Stimulated activated CD4-positive, alpha-beta T cell treated with anti-CD3 and anti-CD28 coated beads, Interleukin-1b, Interleukin-23, amount 100 ng/mL, for 24 hours (primary cell): ENCODE measurements at places on chromosomes 5 and 9.

- DNase-seq = no peak
These were observed 155.0 kb upstream of the DAB2 start for GRCh38 chr5:39579750-39580149.

DNA sequence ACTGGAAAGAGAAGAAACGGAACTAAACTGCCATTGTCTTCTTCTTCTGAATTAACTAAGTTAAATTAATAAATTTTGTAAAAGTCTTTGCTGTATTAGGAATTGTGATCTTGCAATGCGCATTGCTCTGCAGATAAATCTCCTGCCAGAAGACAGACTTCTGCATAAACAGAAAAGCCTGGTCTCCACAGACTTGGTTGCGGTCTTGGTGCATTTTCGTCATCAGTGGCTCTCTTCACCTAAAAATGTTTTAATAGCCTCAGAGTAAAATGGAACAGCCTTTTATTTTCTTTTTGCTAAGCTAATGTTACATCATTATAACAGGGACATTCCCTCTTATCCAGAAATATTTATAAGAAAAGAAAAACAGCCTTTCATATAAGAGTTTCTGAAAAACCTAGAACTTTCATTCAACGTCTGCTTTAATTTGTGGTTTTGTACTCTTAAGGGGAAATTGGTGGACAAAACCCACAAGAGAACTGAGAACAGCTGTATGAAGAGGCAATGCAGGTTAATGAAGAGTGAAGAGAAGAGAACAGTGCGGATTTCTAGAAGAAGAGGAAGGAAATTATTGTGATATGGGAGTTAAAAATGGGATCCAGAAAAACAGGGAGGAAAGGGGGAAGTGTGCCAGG, 10.1 kb downstream of the IFNA5 start:
- DNase-seq = no peak

GRCh38 chr5:170105642-170106611, at the start of gene FOXI1:
Gene FOXI1 (plus strand): TSS chr5:170105897. CDS start chr5:170105958, 61 bp downstream.
- no peak for DNase-seq

DNA sequence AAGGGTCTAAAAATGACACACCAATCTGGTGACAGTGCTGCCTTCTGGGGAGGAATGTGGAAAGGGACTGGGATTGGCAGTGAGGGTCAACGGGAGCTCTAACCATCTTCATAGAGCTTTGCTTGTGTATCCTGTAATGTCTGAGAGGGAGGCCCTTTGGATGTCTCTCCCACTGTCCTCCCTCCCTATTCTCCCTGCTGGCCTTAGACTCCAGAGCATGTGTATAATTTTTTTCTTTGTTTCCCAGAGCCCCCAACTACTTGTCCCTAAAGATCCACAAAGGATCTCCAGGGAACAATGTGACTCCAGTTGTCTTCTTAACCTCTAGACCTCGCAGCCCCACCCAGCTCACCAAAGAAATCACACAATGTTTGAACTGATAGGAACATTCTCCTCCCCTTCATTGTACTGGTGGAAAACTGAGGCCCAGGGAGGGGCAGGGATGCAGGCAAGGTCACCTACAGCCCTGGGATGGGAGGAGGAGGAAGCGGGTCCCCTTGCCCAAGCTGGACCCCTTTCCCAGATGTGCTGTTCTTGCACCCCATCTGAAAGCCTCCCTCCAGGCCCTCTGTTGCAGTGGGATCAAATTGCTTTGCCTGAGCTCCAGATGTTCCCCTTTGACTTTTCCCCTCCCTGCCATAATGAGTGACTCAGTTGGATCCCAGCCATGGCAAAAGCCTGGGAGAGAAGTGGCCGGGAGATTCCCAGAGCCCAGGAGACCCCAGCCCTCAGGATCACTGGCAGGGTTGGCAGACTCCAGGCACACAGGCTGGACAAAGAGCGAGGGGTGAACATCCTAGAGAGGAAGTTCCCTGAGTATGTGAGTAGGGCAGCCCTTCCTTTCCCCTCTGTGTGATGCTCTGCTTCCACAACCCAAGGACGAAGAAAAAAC, 21.8 kb downstream of the SPARC start:
- DNase-seq = no peak

DNA sequence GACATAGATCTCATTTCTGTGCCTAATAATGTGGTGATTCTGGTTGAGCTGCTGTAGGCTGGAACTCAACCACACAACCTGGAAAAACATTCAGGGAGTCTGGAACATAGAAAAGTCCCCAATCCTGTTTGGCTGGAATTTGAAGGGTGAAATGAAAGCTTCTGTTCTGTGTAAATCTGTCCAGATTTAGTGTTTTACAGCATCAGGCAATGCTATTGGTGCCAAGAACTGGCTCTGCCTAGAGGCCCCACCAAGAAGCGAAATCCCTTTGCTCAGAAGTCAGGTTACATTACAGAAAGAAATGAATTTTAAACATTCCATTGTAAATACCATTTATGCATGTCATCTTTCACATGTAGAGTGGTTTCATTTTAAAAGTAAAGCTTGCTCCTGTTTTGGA, 56.3 kb downstream of the TMEM174 start:
- no peak for DNase-seq

DNA sequence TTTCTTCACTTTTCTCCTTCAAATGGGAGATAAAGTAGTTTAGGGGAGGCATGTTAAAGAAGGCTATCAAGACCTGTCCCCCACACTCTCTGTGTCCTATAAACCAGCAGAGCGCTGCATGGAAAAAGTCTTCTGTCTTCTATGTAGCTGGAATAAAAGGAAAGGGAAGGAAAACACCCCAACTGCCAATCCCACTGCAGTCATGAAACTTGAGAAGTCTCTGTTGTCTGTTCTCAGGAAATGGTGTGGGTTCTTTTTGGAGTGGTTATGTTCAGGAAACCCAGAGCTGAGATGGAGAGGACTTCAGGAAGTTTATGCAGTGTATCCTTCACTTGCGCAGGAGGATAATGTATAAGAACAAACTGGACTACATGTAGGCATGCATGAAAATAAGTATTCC, 274.3 kb downstream of the GAS1 start:
- DNase-seq = no peak

DNA sequence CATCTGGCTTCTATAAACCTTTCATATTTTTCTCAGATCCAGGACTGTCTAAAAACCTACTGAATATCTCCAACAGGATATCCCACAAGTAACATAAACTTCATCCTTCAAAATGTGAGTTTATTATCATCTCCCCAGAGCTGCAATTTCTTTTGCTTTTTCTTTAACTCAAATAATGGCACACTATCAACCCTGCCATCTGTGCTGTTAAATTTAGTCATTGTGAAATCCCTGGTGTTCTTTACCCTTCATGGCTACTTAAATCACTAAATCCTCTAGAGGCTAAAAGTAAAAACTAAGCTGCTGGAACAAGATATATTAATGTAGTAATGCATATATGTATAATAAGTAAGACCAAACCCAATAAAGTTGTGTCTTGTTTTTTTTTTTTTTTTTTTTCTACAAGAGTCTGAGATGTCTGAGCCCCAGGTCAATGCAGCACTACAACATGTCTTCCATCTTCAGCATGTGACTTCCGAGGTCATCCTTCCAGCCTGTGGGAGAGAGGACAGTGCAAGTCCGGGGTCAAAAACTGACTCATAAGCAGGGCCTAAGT, 362.9 kb downstream of the ADGRV1 start:
- DNase-seq = no peak

DNA sequence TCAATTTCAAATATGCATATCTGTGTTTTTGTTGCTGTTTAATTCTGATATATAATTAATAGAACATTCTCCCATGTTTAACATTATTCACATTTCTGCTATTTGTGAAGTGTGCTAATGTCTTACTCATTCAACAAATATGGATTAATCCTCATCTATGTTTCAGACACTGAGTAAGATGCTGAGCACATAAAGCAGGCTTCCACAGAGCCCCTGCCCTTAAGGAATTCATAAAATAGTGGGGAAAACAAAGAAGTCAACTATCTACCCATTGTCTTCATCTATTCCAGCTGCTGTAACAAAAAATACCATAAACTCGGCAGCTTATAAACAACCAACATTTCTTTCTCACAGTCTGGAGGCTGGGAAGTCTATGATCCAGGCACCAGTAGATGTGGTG, 333.3 kb downstream of the SEMA5A start:
- no peak for DNase-seq

DNA sequence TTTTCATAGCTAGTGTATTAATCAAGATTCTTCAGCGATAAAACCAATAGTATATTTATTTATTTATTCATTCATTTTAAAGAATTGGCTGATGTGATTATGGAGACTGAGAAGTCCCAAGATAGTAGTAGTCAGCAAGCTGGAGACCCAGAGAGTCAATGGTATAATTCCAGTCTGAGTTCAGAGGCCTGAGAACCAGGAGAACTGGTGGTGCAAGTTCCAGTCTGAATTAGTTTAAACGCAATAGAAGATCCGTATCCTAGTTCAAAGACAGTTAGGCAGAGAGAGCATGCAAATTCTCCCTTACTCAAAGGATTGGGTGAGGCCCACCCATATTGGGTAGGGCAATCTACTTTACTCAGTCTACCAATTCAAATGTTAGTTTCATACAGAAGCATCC, 364.2 kb upstream of the RPS23 start:
- no peak for DNase-seq

DNA sequence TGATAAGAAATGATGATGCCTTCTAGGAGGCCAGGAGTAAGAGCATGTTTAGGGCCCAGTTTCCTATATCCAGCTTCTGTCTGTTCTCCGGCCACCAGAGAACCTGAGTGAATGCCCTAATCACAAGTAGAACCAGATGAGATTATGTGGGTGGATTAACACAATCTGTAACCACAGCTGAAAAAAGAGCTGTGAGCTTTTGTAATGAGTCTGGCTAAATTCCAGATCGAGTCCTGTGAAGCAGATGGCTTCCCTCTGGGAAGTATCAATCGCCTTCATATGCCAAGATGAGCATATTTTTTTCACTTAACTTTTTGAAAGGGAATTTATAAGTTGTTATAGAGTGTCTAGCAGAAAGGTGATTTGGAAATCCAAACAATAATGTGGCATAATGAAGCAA, 99.8 kb downstream of the NNT start:
- DNase-seq = no peak

DNA sequence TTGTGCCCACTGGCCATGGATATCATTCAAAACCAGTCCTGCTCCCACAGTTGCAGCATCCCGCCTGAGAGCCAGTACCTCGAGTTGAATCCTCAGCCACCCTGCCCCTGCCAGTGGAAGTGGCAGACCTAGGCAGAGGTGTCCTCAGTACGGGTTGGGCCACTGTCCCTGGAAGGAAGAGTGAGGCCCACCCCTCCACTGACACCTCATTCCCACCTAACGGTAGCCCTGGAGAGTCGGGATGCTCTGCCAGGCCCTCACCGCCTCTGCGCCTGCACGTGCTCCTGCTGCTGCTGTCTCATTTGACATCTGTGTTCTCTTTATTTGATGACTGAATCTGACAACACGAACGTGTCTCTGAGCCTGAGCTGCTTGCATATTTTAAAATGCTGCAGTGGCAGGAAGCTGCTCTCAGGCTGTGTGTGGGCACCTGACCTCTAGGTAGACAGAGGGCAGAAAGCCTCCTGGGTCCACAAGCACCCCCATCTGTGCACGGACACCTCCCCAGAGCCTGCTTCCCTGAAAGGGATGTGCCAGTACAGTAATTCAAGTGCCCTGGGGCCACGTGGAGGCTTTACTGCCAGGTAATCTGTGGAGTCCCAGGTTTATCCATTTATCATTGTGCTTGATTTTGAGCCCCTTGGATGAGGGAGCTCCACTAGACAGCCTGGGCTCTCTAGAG, 194.7 kb downstream of the CACNA1B start:
- DNase-seq = no peak

GRCh38 chr5:105670596-105670995, 2000.1 kb downstream of the EFNA5 start:
- DNase-seq = no peak

- DNase-seq = no peak
These were observed 259.8 kb upstream of the IRX4 start for GRCh38 chr5:2142456-2142954.

GRCh38 chr5:131525805-131526204, 109.2 kb downstream of the RAPGEF6 start:
- no peak for DNase-seq

DNA sequence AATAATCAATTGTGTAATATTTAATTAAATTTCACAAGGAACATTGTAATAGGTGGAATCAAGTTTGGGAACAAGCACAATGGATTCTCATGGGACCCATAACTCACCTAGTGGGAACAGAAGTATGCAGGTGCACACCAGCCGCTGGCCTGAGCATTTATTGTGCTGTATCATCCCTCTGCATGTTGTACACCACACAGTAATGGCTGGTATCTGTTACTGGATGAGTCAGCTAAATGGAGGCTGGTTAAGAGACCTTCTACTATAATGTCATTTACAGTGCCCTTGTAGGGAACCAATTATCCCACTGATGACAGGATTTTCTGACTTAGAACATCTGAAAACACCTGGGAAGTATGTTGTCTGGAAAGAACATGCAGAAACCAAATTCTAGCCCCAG, 3.2 kb upstream of the MAP3K1 start:
- DNase-seq = no peak

DNA sequence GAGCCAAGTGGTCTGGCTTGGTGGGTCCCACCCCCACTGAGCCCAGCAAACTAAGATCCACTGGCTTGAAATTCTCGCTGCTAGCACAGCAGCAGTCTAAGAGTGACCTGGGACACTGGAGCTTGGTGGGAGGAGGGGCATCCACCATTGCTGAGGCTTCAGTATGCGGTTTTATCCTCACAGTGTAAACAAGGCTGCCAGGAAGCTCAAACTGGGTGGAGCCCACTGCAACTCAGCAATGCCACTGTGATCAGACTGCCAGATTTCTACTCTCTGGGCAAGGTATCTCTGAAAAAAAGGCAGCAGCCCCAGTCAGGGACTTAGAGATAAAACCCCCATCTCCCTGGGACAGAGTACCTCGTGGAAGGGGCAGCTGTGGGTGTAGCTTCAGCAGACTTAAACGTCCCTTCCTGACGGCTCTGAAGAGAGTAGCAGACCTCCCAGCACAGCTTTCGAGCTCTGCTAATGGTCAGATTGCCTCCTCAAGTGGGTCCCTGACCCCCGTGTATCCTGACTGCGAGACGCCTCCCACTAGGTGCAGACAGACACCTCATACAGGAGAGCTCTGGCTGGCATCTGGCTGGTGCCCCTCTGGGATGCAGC, 18.2 kb upstream of the STK32A start:
- DNase-seq = no peak

DNA sequence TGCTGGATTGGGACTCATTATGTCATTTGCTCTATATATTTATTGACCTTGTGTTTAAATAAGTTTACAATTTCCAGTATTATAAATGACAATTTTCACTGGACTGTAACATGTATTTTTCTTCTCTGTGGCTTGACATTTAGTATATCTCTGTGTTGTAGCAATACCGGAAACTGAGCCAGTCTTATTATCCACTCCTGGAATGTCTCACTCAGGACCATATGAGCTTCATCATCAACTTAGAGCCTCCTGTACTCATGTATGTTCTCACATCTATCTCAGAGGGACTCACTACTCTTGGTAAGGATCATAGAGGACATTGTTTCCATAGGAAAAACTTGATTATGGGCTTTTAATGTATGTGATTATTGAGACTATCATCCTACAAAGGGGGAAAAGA, 66.5 kb upstream of the TLX3 start:
- no peak for DNase-seq

GRCh38 chr9:134955801-134956200, 38.1 kb upstream of the FCN1 start:
- no peak for DNase-seq
